Endodermal cell (in vitro differentiated cells): ENCODE measurements at places on chromosomes 6 and 20. TPM values are rescaled to one million over a fixed set of nuclear protein-coding genes. Genes with fewer than 3 reads are reported as not detected.
A peak's percentile ranks its signal among the peaks of the same experiment; 100 is the strongest.

- no peak for DNase-seq
These were observed 94.3 kb downstream of the INSM1 start for GRCh38 chr20:20462185-20462584.

- DNase-seq: no peak
These were observed 22.1 kb downstream of the DEK start for GRCh38 chr6:18242062-18242851.

Gene FUT9
- total RNA-seq: 4.3 to 5.6 TPM (median 4.5 TPM) in 3 replicates

GRCh38 chr6:30810813-30811339 is 66.5 kb upstream of the IER3 start:
- peak; percentile 65 for DNase-seq

- no peak for DNase-seq
These were observed 140.3 kb downstream of the SMOC2 start for GRCh38 chr6:168581236-168581635.

Gene C2
- total RNA-seq: 0.66 to 1.5 TPM (median 1.0 TPM) in 3 replicates

Gene LY86
- total RNA-seq: not detected in 2 replicates

DNA sequence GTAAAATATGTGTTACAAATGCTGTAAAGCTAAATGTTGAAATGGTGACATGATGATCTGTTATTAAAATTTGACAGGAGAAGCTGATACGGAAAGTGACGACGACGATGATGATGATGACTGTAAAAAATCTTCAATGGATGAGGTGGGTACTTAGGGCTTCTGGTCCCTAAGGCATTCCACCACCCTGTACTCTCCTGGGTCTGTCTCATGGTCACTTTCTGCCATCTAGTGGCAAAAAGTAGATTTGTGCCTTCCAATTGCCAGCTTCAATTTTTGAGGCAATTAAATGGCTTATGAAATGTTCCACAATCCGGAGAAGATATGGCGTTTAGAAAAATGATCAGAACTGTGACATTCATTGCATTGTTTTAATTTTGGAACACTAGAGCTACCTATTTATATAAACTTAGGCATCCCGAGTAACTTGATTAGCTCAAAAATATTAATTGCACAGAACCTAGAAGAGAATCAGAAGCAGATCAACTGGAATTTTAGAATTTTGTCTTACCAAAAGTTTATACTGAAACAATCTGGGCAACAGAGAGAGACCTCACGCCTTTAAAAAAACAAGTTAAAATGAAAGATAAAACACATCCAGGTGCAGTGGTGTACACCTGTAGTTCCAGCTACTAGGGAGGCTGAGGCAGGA is 346.5 kb upstream of the PLCB4 start:
- peak; percentile 67 for DNase-seq

Gene HCRTR2
- 0.23 and 0.29 TPM in 2 replicates for total RNA-seq

GRCh38 chr20:36487069-36487468 is 54.2 kb upstream of the MYL9 start:
- no peak for DNase-seq

GRCh38 chr6:130372786-130373185 is 7.0 kb downstream of the TMEM200A start:
- no peak for DNase-seq

Gene XKR7
- 2.9 to 4.6 TPM (median 3.1 TPM) in 3 replicates for total RNA-seq

DNA sequence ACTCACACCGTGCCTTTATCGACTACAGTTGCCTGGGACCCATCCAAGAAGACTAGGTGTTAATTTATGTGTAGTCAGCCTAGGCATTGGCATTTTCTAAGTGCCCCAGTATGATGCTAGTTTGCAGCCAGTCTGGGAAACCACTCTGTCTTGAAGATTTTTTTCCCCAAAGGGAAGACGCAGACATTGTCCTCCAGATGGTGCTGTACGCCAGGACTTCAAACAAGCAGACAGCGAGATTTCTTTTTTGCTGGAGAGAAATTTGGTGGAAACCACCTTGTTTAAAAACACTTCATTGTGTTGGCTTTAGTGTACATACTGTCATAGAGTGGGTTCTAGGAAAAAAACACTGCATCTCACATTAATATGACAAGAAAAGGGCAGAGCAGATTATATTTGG is 30.0 kb downstream of the ALDH5A1 start:
- peak; percentile 73 for DNase-seq

GRCh38 chr20:56978475-56978874 is 288.0 kb downstream of the BMP7 start:
- DNase-seq: no peak

GRCh38 chr6:42099340-42100028 is 42.9 kb downstream of the C6orf132 start:
- no peak for DNase-seq

- no peak for DNase-seq
These were observed 59.4 kb upstream of the CITED2 start for GRCh38 chr6:139433631-139434419.

DNA sequence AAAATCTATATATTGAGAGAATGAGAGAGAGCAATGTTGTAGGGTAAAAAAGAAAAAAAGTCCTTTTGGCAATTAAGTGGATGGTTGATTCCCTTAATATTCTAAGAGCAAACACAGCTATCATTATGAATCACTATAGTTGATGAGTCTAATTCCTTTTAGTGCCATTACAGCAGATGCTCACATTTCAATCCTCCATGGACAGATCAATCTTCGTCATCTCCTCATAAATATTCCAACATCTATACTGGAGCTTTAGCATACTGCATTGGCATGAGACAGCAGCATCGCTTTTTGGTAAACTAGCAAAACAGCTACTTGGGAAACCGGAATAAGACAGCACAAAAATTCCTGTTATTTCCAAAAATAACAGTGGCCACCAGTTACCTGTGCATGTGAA is 796.7 kb downstream of the QKI start:
- no peak for DNase-seq

- no peak for DNase-seq
These were observed 98.9 kb downstream of the HDGFL1 start for GRCh38 chr6:22668307-22668706.

Gene TRIM31
- total RNA-seq: not detected in 2 replicates

Gene CDH4
- 4.8 and 5.8 TPM in 2 replicates for total RNA-seq

GRCh38 chr6:54737247-54737646 is 109.3 kb upstream of the FAM83B start:
- peak; percentile 81 for DNase-seq

- no peak for DNase-seq
These were observed 421.6 kb upstream of the EYS start for GRCh38 chr6:66128656-66129055.

DNA sequence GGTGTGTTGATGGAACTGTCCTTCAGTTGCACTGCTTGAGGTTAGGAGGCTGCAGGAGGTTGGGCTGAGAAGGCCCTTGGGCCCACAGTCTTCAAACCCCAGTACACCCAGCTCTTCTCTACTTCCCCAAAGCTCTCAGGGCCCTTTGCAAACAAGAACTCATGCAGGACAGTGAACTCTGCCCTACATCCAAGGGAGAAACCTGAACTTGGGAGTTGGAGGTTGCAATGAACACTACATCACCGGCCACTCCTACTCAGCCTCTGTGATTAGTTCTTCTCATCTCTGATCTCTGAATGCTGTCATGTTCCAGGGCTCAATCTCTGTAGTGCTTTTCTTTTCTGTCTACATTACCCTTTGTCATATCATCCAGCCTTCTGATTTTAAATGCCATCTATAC is 148.5 kb upstream of the PDE7B start:
- DNase-seq: no peak

GRCh38 chr20:63461104-63461763 is 11.2 kb downstream of the KCNQ2 start:
- peak; percentile 86 for DNase-seq

GRCh38 chr20:57440678-57441509 is 49.7 kb downstream of the RBM38 start:
- DNase-seq: peak; percentile 71

GRCh38 chr20:37392441-37393195 is 46.7 kb downstream of the SRC start:
- DNase-seq: peak; percentile 84

DNA sequence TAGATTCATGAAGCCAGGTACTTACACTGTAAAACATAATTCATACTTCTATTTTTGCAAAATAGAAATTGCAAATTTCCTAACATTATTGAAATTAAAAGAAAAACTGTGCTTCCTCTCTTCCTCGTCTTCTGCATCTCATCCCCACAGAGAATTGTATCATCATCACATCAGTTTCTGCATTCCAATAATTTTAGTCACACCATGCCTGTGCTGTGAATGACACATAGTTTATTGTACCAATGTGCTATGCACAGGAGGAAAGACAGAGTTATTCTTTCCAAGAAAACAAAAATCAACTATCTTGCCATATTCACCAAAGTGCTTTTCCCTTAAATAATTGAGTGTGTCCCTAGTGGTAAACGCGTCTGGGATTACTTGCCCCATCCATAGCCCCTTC is 38.1 kb upstream of the FAM135A start:
- DNase-seq: no peak

Gene SSTR4
- total RNA-seq: 0.27 TPM in 1 of 2 replicates, not detected in the other

DNA sequence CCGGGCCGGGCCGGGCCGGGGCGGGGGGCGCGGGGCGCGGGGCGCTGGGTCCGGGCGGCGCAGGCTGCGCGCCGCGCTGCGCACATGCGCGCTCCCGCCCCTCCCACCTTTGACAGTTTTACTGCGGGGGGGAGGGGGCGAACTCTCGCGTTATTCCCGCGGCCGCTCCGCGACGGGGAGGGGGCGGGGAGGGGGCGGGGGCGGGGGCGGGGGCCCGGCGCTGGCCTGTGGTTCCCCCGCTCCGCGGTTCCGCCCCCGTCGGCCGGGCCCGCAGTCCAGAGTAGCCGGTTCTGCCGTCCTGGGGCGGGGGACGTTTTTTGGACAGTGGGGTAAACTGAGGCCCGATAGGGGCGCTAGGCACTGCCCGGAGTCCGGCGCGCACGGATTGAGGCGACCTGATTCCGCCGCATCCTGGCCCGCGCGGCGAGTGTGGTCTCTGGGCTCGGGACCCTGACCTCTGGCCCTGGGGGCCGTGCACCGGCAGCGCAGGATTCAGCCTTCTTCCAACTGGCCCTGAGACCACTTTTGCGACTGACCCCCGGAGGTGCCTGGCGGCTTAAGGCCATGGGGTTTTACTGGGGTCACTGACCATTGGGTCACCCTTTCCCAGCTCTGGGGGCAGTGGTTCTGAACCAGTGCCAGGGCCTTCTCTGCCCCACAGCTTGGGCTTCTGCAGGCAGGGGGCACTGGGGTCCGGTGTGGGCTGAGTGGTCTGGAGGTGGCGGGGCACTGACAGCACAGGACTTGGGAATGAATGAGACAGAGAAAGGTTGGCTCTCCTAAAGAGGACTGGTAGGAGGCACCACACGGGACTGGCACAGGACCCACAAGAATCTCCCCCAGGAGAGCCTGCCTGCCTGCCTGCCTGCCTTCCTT is at the start of gene ZNF512B:
ZNF512B (minus strand) TSS at position 93 of the 876 bp plus-strand sequence. CDS start 1,980 bp downstream, outside the sequence.
- DNase-seq: peak; percentile 83

DNA sequence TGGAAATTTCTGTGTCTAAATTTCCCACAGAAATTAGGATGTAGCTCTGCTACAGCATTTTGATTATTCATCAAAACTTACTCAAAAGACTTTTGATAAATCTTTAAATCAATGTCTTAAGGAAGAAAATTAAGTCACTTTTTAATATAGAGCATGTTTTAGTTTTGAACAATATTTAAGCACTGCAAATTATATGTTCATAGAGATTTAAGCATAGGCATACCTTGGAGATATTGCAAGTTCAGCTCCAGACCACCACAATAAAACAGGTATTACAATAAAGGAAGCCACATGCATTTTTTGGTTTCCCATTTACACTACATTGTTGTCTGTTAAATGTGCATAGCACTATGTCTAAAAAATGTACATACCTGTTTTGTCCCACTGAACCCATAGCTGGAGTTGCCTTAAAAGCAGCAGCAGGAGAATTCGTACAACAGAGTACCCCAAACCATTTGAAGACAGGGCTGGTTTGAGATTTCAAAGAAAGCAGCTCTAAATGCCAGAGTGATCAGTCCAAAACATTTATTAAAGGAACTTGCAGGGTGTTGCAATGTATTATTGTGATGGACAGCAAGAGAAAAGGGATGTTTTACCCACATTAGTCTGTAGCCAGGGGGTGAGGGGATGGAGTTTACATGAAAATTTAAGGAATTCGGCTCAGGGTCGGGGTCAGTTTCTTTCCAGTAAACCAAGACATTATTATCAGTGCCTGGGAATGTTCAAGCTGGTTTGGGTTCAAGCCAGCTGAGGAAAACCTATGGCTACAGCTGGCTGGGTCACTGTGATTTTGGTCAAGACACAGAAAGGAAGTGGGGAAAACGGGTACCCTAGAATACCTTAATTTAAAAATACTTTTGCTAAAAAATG is 6.3 kb upstream of the LOC128125822 start:
- DNase-seq: no peak

GRCh38 chr6:106527117-106527516 is 102.2 kb downstream of the RTN4IP1 start:
- no peak for DNase-seq

DNA sequence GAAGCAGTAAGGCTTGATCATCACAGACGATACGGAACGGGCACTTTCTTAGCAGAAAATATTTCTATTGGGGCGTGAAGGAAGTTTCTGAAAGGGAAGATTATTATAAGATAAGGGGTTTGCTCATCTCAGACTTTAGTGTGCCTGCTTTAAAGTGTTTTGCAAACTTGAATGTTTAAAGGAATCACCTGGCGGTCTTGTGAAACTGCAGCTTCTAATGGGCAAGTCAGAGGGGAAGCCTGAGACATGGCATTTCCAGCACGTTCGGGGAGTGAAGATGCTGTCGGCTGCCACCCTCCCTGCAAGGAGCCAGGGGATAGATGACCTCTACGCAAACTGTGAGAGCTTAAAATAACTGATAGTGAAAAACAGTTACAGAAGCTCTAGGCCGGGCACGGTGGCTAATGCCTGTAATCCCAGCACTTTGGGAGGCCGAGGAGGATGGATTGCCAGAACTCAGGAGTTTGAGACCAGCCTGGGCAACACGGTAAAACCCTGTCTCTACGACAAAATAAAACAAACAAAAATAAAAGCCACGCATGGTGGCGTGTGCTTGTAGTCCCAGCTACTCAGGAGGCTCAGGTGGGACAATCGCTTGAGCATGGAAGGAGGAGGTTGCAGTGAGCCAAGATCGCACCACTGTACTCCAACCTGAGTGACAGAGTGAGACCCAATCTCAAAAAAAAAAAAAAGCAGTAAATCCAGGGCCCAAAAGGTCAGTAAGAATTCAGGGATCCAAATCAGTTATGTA is 2.3 kb upstream of the KIF16B start:
- DNase-seq: peak; percentile 65

Gene GRM1
- total RNA-seq: 0.62 to 0.80 TPM (median 0.70 TPM) in 3 replicates

DNA sequence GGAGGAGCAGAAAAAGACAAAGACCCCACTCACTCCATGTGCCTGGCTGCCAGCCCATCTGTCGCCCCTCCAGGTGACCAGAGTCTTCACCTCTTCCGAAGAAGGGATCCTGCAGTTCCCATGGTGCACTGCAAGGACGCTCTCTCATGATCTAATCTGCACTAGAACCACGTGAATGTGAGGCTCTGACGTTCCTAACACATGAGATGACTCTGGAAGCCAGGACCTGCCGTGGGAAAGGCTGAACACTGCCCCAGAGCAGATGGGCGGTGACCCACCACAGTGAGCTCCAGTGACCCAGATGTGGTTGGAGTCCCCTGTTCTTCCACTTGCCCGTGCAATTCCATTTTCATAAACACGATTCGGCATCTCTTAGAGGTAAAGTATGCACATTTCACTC is 39.6 kb upstream of the PDE10A start:
- DNase-seq: no peak

GRCh38 chr6:74956559-74957428 is 249.1 kb downstream of the COL12A1 start:
- DNase-seq: no peak

Gene OLIG3
- not detected in 3 replicates for total RNA-seq
